Stimulated activated CD4-positive, alpha-beta T cell treated with anti-CD3 and anti-CD28 coated beads, Interleukin-15, amount 100 ng/mL, for 24 hours (primary cell): ENCODE measurements at places on chromosomes 13 and 19.

DNA sequence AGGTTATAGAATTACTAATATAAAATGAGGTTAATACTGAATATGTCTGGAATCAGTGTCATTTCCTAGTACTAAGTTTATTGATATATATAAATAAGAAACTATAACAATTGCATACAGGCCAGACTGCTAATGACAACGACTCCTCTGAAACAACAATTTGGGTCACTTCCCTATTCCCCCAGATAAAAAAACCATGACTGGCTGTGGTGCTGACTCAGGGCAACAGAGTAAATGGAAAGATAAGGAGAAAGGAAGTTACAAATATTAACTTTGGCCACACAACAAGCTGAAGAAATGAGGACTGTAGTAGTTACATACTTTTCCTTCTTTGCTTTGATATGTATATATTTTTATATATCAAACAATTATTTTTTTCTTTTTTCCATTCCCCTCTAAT lies 263.7 kb upstream of the PCDH9 start:
- DNase-seq = no peak

DNA sequence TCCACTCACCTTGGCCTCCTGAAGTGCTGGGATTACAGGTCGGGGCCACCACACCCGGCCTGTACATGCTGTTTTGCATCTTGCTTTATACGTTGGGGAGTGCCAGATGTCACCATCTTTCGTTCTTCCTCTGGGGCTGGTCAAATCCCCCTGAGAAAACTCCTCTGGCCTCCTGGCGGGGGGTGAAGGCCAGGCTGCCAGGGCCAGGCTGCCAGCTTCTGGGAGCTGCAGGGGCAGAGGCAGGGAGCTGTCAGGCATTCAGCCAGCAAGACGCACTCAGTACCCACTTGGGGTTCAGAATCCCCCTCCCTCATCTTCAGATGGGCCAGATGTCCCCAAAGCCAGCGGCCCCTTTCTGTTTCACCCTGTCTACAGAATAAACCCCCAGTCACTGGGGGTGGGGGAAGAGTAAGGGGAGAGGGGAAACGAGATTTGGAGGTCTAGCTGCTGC lies 16.1 kb downstream of the ZSWIM9 start:
- no peak for DNase-seq

DNA sequence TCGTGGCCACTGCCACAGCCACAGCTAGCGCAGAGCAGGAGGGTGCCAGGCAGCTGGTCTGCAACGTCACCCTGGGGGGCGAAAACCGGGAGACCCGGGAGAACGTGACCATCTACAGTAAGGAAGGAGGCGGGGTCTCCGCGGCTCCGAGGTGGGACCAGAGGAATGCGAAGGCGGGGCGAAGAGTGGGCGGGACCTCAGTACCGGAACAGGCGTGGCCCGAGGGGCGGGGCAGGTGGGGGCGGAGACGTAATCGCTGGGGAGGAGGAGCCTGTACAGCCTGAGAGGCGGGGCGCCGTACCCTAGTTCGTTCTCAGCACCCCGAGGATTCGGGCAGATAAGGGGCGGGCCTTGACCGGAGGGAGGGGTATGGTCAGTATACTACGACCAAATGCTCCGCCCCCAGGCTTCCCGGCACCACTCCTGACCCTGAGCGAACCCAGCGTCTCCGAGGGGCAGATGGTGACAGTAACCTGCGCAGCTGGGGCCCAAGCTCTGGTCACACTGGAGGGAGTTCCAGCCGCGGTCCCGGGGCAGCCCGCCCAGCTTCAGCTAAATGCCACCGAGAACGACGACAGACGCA lies 2.5 kb downstream of the ICAM5 start:
- DNase-seq = peak; percentile 84

GRCh38 chr13:77460195-77460594 lies 75.3 kb upstream of the SCEL start:
- DNase-seq = no peak

GRCh38 chr13:54383604-54384003 lies 1355.0 kb downstream of the OLFM4 start:
- no peak for DNase-seq

DNA sequence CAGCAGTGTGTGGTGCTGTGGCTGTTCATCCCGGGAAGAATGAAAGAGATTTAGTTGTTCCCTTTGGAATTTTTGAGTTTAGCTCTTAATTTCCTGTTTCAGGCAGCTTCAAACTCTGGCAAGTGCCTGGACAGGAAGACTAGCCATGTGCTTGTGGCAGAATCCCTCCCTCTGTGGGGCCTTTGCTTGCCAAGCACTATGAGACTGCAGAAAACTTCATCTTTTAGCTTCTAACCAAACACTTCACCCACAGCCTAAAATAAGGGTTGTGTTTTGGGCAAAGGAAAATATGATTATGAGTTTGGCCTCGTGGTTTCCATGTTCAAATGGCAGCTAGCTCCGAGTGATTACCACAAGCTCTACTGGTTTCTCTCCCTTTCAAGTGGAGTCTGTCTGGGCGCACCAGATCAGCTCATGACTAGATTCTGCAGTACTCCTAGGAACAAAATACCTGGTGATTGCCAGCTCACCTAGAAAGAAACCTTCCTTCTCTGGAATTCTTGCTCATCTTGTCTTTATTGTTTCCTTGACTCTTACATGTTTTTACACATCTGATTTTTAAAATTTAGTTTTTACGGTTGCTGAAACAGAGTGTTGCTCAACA lies 707.5 kb downstream of the SLITRK6 start:
- DNase-seq = no peak

- DNase-seq = peak; percentile 31
Observed at GRCh38 chr13:23750383-23751121, 138.6 kb downstream of the MIPEP start.

DNA sequence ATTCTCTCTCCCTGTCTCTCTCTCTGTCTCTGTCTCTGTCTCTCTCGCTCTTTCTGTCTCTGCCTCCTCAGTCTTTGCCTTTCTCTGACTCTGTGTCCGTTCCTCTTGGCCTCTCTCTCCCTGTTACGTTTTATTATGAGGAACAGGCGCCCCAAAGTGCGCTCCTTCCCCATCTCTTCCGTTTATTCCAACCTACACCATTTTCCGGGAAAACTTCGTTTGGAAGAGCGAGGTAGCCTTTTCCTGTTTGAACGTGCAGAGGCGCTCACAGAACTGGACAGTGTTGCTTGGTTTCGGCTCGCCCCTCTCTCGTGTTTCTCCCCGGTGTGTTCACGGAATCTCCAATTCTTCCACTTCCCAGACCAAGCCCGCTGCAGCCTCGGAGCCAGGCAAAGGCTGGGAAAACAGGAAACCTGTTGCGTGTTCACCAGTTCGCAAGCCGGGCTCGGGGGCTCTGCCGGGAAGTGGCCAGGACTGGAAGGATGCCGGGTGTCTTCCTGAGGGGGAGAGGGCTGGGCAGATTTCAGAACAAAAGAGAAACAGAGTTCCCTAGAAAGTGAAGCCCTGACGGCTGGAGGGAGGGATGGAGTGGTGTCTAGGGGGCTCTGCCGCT lies 605 bp downstream of the TMEM255B start:
- DNase-seq = no peak

GRCh38 chr13:94431574-94431973 lies 47.9 kb downstream of the DCT start:
- DNase-seq = no peak

- DNase-seq = peak; percentile 32
Observed at GRCh38 chr19:5547881-5548280, 19.9 kb downstream of the TINCR start.

DNA sequence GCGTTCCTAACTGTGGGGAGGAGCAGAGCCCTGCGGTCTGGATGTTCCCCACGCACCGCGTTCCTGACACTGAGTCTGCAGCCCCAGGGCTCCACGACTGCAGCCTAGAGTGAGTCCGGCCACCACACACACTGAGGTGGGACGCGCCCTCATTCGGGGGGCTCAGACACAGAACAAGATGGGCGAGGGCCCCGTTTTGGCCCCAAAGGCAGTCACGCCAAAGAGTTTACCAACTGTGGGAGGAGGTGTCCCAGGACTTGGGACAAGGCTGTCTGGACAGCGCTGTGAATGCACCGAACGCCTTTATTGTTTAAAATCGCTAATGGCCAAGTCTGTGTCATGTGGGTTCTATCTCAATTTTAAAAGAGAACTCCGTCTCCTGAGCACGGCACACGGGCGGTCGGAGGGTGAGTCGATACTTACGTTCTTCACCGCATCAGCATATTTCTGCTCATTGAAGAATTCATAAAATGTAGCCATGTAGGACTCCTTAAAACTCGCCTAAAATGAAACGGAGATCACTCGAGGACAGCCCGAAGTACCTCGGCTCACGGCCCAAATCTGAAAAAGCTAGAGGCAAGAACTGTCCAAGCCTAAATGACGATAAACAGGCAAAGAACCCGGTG lies 35.2 kb upstream of the C13orf46 start:
- no peak for DNase-seq
